ENCODE measurements at places on chromosomes 2 and 18.

DNA sequence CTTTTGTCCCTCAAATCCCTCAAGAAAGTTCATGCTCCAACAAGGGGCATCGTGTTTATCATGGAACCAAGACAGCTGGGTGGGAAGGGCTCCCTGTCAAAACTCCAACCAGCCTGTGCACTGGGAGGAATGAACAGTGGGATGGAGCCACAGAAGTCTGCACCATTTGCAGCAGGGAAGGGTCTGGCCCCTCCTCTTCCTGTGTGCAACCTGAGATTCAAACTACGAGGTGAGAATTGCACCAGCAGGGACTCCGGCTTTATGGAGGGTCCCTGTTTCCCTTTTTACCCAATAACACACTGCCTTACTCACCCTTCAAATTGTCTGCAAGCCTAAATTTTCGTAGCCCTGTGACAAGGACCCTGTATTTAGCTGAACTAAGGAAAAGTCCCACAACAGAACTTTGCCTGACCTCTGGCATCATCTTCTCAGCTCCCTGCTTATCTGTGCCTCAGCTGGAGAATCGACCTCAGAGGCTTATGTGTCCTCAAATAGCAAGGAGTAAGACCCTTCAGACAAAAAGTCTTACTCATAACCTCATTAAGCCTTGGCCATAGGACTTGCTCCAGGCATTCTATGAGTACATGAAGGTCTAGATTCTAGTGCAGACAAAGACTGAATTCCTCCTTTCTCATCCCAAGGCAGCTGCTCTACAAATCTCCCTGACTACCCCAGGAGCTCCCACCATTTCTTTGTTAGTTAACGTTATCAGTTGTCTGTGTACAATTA, 178.3 kb upstream of the SERPINE2 start:
- no peak overlapping the region for H3K4me3 ChIP-seq
- H3K27me3 ChIP-seq: peaks cover 14% of the 10 kb centered on the region
- ATAC-seq: no peak
- no peaks in the 10 kb centered on the region for H3K4me1 ChIP-seq
- H3K36me3 ChIP-seq: no peaks in the 10 kb centered on the region

- no peak overlapping the region for H3K27ac ChIP-seq
- H3K4me3 ChIP-seq: peak overlapping the region; percentile 22
Observed at GRCh38 chr2:234492717-234493485, 4.0 kb downstream of the ARL4C start.

DNA sequence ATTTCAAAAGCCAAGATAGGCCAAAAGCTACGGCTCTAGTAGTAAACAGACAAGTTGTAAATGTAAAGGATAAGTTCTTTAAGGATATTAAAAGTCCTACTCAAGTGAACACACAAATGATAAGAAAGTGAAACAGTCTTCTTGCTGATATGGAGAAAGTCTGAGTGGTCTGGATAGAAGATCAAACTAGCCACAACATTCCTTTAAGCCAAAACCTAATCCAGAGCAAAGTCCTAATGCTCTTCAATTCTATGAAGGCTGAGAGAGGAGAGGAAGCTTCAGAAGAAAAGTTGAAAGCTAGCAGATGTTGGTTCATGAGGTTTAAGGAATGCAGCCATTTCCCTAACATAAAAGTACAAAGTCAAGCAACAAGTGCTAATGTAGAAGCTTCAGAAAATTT, 111.7 kb upstream of the ZEB2 start:
- no peak overlapping the region for H3K4me3 ChIP-seq
- peaks cover 8% of the 10 kb centered on the region for H3K4me1 ChIP-seq
- ATAC-seq: no peak
- no peak overlapping the region for H3K27ac ChIP-seq
- peaks cover 13% of the 10 kb centered on the region for H3K36me3 ChIP-seq

DNA sequence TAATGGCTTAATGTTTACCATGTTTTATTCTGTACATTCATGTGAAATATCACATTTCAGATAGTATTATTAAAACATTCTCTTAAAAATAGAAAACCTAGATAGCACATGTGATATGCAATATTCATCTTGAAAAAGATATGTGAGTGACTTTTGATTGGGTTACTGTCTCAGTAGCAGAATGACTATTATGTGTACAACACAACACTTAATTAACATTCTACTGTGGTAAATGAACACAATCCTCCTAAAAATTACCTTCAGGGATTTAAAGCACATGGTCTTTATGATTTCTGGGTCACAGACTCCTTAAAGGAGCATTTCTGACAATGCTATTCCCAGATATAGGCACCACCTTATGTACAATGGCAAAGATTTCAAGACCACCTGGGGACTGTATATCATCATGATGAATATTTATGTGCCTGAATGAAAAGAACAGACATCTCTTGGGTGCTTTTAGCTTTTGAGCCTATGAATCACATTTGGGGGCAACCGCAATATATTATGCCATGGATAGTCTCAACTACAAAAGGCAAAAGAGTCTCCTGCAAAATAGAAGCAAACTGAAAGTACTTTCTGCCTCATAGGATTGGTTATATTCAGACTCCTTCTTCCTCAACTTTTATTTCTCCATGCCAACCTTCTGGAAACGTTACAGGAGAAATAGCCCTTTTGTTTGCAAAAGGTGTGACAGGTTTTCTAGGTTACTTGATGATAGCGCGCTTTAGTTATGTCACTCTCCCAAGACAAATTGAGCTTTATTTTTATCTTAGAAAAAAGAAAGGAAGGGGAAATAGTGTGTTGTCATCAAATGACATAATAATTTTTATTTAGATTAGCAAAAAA, 259.0 kb downstream of the CALCRL start:
- H3K27me3 ChIP-seq: no peaks in the 10 kb centered on the region
- H3K4me3 ChIP-seq: no peak overlapping the region
- ATAC-seq: no peak

DNA sequence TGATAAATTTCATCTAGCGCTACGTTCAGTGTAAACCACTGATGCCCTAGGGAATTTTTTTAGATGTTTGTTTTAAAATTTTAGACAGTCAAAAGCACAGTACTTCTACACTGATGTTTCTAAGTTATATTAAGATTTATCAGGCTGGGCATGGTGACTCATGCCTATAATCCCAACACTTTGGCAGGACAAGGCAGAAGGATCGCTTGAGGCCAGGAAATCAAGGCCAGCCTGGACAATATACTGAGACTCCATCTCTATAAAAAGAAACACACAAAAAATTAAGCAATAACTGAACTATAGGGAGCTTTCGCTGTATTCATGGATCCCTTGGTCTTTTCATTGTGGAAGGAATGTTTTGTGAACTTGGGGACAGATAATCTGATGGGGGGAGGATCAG, 50.6 kb upstream of the MAPRE2 start:
- H3K27ac ChIP-seq: no peak overlapping the region
- H3K36me3 ChIP-seq: no peaks in the 10 kb centered on the region
- H3K4me3 ChIP-seq: no peak overlapping the region
- peaks cover 13% of the 10 kb centered on the region for H3K27me3 ChIP-seq
- peaks cover 5% of the 10 kb centered on the region for H3K4me1 ChIP-seq
- ATAC-seq: no peak

DNA sequence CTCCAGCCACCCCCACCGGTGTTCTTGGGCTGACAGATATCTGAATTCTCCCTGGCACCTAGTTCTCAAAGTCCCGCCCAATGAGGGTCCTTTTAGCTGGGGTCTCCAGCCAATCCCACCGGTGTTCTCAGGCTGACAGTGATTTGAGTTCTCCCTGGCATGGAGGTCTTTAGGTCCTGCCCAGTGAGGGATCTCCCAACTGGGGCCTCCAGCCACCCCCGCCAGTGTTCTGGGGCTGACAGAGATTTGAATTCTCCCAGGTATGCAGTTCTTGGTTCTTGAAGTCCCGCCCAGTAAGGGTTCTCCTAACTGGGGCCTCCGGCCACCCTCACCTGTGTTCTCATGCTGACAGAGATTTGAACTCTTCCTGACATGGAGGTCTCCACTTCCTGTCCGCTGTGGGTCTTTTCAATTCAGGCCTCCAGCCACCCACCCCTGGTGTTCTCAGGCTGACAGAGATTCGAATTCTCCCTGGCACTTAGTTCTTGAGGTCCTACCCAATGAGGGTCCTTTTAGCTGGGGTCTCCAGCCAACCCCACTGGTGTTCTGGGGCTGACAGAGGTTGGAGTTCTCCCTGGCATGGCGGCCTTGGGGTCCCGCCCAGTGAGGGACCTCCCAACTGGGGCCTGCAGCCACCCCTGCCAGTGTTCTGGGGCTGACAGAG, 154.6 kb downstream of the ANKRD36 start:
- H3K27ac ChIP-seq: no peak overlapping the region
- H3K36me3 ChIP-seq: no peaks in the 10 kb centered on the region
- H3K4me3 ChIP-seq: no peak overlapping the region
- H3K4me1 ChIP-seq: no peaks in the 10 kb centered on the region
- ATAC-seq: no peak
- no peaks in the 10 kb centered on the region for H3K27me3 ChIP-seq

DNA sequence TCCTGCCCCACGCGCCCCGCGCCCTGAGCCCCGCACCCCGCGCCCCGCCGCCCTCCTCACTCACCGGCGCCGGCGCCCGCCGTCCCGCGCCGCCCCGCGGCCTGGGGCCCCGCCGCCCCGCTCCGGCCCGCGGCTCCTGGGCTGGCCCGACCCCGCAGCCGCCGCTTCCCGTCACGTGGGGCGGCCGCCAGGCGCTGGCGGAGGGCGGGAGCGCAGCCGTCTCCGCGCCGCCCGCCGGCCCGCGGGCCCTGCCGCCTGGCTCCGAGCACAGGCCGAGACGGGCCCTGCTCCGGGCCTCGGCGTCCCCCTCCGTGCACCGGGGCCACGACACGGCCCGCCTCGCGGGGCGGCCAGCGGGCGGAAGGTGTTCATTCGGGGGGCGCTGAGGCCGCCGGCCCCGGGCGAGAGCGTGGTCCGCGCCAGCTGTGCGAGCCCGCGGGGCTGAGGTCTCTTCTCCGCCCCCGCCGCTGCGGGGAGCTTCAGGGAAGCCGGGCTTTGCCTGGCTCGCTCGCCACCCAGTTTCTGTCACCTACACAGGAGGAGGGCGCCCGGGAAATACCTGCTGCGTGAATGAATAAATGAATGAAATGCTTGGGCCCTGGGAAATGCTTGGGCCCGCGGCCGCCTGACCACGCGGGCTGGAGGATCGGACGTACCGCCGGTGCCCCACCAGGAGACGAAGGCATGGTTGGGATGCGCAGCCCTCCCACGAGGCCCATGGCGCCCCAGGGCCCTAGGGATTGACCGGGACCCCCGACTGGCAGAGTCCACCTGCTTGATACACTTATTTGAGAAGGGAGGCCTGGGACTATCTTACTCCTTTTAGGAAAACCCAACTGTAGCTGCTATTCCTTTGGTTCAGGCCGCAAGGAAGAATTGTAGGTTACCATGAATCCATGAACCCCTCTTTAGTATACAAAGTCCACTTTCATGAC, at the start of gene TGFBRAP1:
TSS of gene TGFBRAP1 (minus strand) at position 175 of the 935 bp plus-strand sequence. CDS start 21,434 bp downstream, outside the sequence.
- ATAC-seq: peak; percentile 94
- peak within 1 kb of the TSS; percentile 78 for H3K27ac ChIP-seq
- peaks cover 41% of the 10 kb centered on the region for H3K4me1 ChIP-seq
- H3K4me3 ChIP-seq: peak within 1 kb of the TSS; percentile 88
- H3K36me3 ChIP-seq: peaks cover 6% of the 10 kb centered on the region

DNA sequence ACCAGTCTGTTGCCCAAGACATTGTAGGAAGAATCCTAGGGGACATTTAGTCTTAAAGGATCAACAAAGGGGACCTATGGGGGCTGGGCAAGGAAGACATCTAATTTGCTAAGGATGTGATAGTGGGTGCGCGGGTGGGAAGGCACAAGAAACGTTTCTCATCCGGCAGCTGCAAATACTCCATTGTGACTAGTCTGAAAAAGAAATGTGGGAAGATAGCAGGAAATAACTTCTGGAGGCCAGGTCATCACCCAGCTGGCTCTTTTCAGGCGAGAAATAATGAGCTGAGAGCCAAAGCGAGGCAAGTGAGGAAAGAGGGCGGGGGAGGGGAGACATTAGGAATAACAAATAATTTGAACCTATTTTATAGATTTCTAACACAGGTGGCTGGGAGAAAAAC, 70.3 kb upstream of the NCK2 start:
- peaks cover 28% of the 10 kb centered on the region for H3K27me3 ChIP-seq
- no peaks in the 10 kb centered on the region for H3K36me3 ChIP-seq
- H3K4me1 ChIP-seq: no peaks in the 10 kb centered on the region
- no peak overlapping the region for H3K27ac ChIP-seq
- no peak for ATAC-seq

GRCh38 chr2:85766229-85766628, 12.4 kb downstream of the ATOH8 start:
- H3K27me3 ChIP-seq: peaks cover 91% of the 10 kb centered on the region
- H3K36me3 ChIP-seq: no peaks in the 10 kb centered on the region
- H3K4me1 ChIP-seq: peaks cover 9% of the 10 kb centered on the region
- no peak overlapping the region for H3K4me3 ChIP-seq
- no peak for ATAC-seq

GRCh38 chr2:10256031-10256514, 46.6 kb upstream of the HPCAL1 start:
- no peak for ATAC-seq
- no peak overlapping the region for H3K27ac ChIP-seq
- H3K27me3 ChIP-seq: peaks cover 27% of the 10 kb centered on the region
- H3K36me3 ChIP-seq: peaks cover 6% of the 10 kb centered on the region
- H3K4me3 ChIP-seq: no peak overlapping the region
- no peaks in the 10 kb centered on the region for H3K4me1 ChIP-seq

DNA sequence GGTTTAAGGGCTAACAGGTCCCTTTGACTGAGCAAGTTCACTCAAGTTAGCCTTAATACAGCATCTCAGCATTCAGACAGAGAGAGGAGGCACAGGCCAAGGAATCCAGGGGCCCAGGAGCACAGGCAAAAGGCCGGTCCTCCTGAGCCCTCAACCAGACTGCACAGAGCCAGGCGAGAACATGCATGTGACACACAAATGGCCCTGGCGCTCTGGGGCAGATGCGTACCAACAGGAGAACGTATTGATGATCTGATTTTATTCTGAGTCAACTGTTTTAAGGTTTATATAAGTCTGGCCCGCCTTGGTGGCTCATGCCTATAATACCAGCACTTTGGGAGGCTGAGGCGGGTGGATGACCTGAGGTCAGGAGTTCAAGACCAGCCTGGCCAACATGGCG, 34.9 kb downstream of the KCNIP3 start:
- no peaks in the 10 kb centered on the region for H3K36me3 ChIP-seq
- no peak overlapping the region for H3K4me3 ChIP-seq
- H3K4me1 ChIP-seq: no peaks in the 10 kb centered on the region
- H3K27ac ChIP-seq: no peak overlapping the region
- H3K27me3 ChIP-seq: no peaks in the 10 kb centered on the region

- H3K27ac ChIP-seq: no peak overlapping the region
- H3K27me3 ChIP-seq: no peaks in the 10 kb centered on the region
- no peaks in the 10 kb centered on the region for H3K4me1 ChIP-seq
- no peak overlapping the region for H3K4me3 ChIP-seq
- ATAC-seq: no peak
Observed at GRCh38 chr2:75375646-75376582, 176.6 kb upstream of the TACR1 start.

DNA sequence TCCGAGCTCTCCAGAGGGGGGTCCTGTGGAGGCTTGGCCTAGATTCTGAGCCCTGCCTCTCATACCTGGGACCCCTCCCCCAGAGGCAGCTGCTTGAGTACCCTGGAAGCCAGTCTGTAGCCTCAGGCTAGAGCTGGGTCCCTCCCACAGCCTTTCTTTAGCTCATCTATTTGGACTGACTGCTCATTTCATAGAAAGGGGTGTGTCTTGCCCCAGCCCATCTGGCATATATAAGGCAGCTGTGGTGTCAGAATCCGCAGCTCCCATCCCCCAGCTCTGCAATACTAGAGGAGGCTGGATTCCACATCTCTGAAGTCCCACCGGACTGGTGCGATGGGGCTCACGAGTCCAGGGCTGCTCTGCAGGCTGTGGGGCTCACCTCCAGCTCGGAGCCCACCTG, 26.1 kb downstream of the MPHOSPH10 start:
- no peak overlapping the region for H3K27ac ChIP-seq
- no peak overlapping the region for H3K4me3 ChIP-seq
- H3K4me1 ChIP-seq: peaks cover 8% of the 10 kb centered on the region
- H3K27me3 ChIP-seq: peaks cover 19% of the 10 kb centered on the region
- ATAC-seq: no peak
- H3K36me3 ChIP-seq: no peaks in the 10 kb centered on the region

Data from stimulated activated memory B cell treated with anti-CD40 and anti-IgM and Interleukin-4, amounts not matched to agents 10 μg/mL and 1 μg/mL and 100 μg/mL, for 72 hours (primary cell).